ENCODE measurements at places on chromosomes 16 and 17.

DNA sequence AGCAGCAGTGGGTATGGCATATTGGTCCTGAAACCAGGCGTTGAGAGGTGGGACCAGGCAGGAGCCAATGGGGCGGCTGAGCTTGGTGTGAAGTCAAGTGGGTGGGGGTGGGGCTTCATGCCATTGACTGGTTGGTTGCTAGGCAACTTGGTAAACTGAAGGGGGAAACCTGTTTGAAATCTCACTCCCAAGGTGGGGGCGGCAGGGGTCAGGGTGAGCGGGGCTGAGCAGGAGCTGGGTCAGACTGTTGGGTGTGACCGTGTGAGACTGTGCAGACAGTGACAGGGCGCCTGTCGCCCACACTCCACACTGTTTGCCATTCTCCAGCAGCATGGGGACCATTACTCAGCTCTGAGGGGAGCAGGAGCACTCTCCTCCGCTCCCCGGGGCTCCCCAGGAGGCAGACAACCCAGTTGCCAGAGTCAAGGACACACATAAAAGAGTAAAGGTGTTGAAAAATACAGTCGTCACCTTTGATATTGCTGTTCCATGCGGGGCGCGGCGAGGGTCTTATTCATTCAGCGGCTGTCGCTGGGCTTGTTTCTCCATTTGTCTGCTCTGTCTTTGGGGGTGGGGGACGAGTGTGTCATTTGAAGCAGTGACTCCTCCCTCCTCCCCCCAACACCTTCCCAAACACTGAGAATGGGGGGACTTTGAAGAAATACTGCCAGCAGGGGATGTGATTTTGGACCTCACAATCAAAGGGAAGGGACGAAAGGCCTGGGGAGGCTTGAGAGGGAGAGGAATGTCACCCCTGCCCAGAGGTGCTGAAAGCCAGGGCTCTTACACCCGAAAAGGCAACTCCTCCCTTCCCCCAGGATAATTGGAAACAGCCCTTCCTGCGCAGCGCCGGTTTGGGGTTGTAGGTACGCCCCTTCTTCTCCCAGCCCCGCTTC lies 1.2 kb upstream of the EFNB3 start:
- no peak for DNase-seq

DNA sequence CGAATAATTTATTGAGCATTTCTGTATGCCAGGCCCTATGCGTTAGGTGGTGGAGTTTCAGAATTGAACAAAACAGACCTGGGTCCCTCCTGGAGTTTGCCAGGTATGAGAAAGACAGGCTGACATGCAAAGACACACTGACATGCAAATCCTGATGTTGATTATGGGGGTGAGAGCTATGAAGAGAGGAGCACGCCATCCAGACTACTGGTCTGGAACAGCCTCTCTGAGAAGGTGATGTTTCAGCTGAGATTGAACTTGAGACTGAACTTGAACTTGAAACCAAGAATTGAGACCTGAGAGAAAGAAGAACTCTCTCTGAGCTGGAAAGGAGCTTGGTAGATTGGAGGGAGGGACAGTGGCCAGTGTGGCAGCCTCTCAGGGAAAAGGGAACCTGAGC lies 14.2 kb upstream of the CACNG4 start:
- no peak for DNase-seq

- DNase-seq, result no peak
Observed at GRCh38 chr16:57525761-57526160, 10.6 kb downstream of the CCDC102A start.

GRCh38 chr17:13158494-13159240 lies 140.8 kb upstream of the ELAC2 start:
- DNase-seq, result no peak

GRCh38 chr17:34386697-34387550 lies 23.9 kb upstream of the CCL1 start:
- DNase-seq, result no peak

- DNase-seq, result no peak
Observed at GRCh38 chr17:34988644-34989043, 8.3 kb downstream of the LIG3 start.

- DNase-seq, result no peak
Observed at GRCh38 chr17:72677108-72677507, 415.4 kb downstream of the SLC39A11 start.

GRCh38 chr16:73483934-73484711 lies 436.2 kb upstream of the ZFHX3 start:
- no peak for DNase-seq

GRCh38 chr16:89334461-89334860 lies 117.0 kb downstream of the ZNF778 start:
- no peak for DNase-seq
